ENCODE measurements at places on chromosomes 4 and X. TPM values are rescaled to one million over a fixed set of nuclear protein-coding genes. Genes with fewer than 3 reads are reported as not detected.

GRCh38 chrX:29858714-29859113, 356.6 kb upstream of the MAGEB2 start:
- no peaks in the 10 kb centered on the region for H3K27me3 ChIP-seq
- H3K4me3 ChIP-seq = no peak overlapping the region
- peak; percentile 54 for DNase-seq

DNA sequence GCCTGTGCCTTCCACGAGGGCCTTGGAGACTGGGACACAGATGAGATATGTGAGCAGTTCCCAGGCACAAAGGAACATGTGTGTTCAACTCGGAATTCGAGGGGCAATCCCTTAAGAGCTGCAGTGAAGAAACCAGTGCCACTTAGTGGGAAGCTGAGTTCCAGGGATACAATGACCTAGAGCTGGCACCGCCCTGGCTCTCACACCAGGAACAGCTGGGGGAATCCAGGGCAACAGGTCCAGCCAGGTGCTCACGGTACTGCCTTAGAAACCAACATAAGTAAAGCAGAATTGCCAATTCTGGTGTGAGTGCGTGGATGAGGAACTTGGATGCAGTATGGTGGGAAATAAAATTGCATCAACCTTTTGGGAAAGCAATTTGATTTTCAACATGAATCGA, 122.9 kb downstream of the AFAP1 start:
- no peak overlapping the region for H3K4me3 ChIP-seq
- peaks cover 61% of the 10 kb centered on the region for H3K36me3 ChIP-seq
- peaks cover 57% of the 10 kb centered on the region for H3K4me1 ChIP-seq
- H3K27ac ChIP-seq = peak overlapping the region; percentile 80

DNA sequence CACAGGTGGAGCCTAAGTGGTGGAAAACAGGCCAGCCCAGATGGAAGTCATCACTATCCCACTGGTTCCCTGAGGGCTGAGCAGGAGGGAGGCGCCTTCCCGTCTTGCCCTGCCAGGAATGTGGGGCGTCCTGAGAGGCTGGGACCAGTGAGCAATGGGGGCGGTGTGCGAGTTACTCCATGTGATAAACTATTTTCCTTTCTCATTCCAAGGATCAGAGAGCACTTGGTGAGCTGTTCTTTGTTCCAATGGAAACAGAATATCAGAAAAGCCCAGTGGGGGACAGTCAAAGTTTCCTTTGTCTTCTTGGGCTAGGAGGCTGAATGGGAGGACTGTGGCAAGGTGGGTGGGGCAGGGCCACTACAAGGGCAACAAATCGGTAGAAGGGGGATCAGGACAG, 86.2 kb downstream of the NHSL2 start:
- DNase-seq = peak; percentile 46
- H3K4me3 ChIP-seq = no peak overlapping the region
- H3K36me3 ChIP-seq = no peaks in the 10 kb centered on the region
- H3K27ac ChIP-seq = no peak overlapping the region

The TSPAN7 gene
- not detected for total RNA-seq

DNA sequence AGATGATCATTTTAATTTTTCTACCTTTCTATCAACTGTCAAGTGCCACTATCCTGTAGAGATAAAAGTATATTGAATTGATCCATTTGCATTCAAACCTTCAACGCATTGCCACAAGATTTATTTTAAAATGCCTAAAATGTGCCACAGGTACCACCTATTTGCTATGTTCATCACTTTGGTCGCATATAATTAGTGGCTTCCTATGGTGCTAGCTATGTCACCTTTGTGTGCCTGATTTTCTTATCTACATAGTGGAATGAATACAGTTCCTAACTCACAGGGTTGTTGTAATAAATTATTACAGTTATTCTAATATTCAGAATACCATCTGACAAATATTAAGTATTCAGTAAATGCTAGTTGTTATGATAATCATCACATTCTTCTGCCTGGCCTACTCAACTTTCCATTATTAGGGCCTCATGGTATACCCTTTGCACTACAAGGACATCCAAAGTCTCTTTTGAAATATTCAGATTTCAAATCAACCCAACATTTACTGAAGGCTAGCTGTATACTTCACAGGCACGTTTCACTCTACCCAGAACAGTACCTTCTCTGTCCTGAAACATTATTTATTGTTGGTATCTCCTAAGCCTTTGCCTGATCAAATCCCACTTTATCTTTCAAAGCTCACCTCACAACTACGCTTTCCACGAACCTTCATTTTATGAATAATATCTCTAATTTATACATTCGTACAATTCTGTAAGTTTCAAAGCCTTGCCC, 62.4 kb downstream of the ANXA10 start:
- no peak overlapping the region for H3K27ac ChIP-seq
- 0 out of 2 replicates have a peak, but pooled peaks cover 4% of the 10 kb centered on the region for H3K4me1 ChIP-seq
- H3K4me3 ChIP-seq = no peak overlapping the region
- H3K36me3 ChIP-seq = no peaks in the 10 kb centered on the region
- DNase-seq = no peak

DNA sequence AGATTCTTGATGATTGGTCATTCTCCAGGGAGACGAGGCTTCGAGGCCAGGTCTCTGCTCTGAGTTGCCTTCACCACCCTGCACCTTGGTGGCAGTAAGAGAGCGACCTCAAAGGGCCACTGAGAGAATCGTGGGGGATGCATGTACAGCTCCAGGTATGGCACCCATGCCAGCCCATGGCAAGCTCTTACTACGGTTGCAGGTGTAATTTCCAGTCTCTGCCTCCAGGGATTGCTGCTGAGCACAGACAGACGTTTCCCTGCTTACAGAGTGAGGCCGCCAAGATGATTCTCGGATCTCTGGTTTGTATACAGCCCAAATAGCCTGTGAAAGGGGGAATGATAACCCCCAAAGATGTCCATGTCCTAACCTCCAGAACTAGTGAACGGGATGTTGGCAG, 16.3 kb upstream of the DRD5 start:
- peak; percentile 40 for DNase-seq
- no peaks in the 10 kb centered on the region for H3K27me3 ChIP-seq
- H3K4me3 ChIP-seq = no peak overlapping the region
- H3K4me1 ChIP-seq = no peaks in the 10 kb centered on the region
- no peaks in the 10 kb centered on the region for H3K36me3 ChIP-seq
- no peak overlapping the region for H3K27ac ChIP-seq

The TMPRSS11D gene
- not detected for total RNA-seq

DNA sequence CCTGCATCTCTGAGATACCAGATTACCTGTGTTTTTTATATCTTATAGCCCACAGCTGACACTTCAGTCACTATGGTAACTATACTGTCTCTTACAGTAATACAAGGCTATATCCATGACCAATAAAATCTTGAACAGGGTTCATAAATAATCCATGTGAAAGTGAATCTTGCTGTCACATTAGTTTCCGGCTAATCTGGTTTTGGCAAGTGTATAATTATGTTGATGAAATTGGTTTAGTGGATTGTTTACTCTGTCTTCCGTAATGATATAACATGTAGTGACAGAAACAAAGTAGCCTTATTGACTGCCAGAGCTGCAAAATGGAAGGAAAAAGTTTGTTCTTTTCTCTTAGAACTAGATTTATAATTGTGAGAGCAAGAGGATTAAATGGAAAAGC, 686.6 kb upstream of the PABPC4L start:
- no peaks in the 10 kb centered on the region for H3K36me3 ChIP-seq
- no peaks in the 10 kb centered on the region for H3K4me1 ChIP-seq
- no peak overlapping the region for H3K4me3 ChIP-seq
- DNase-seq = no peak

GRCh38 chrX:33183361-33183760, 28.0 kb downstream of the DMD start:
- H3K4me3 ChIP-seq = no peak overlapping the region
- no peaks in the 10 kb centered on the region for H3K4me1 ChIP-seq
- H3K27ac ChIP-seq = no peak overlapping the region
- no peak for DNase-seq
- H3K27me3 ChIP-seq = no peaks in the 10 kb centered on the region

DNA sequence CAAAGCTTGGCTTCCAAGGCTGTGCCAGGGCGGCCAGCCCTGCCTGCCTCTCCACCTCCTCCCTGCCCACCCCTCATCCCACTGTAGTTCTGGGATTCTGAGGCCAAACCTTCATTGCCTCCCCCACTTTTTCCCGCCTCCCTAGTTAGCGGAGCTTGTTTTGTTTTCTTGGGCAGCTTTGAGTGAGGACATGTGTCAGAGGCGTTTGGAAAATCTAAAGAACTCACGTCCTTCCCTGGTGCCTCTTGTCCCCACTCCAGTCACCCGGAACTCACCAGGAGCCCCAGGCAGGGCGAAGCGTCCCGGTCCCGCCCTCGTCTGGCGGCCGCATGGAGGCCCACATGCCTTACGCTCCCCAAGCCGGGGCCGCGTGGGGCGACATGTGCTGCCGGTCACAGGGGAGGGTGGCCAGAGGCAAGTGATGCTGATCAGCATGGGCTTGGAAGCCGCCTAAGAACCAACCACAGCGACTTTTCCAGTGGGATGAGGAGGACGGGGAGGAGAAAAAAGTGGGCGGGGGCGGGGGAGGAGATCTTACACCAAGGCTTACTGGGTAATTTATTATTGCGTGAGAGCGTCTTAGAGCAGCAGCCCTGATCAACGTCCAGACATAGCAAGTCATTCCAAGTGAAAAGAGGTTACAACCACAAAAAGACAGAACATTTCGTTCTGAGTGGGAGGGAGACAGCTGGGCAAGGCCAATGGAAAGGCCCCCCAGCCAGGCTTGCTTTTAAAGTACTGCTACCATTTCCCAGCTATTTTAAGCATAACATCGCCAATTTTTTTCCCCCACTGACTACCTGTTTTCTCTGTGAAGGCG, 48.5 kb downstream of the PRPS1 start:
- H3K4me3 ChIP-seq = peak overlapping the region; percentile 76
- H3K4me1 ChIP-seq = peaks cover 35% of the 10 kb centered on the region

DNA sequence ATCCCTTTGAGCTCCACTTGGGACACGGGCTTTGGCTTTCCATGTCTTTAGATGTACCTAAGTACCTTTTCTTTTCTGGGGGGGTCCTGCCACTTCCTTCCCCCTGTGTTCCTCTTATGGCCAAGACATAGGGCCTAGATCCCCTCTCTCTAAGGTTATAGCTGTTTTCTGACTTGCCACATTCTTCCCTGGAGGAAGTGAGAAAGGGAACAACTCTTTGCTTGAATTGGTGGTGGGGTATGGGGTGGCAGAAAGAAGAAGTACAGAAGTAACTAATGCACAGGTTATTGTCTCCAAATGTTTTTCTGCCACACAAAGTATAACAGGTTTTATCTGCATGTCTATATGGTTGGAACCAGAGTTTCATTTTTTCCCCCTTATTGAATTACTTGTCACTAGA, 29.7 kb upstream of the DIPK2B start:
- no peaks in the 10 kb centered on the region for H3K27me3 ChIP-seq
- no peaks in the 10 kb centered on the region for H3K4me1 ChIP-seq
- H3K4me3 ChIP-seq = no peak overlapping the region
- no peak overlapping the region for H3K27ac ChIP-seq

DNA sequence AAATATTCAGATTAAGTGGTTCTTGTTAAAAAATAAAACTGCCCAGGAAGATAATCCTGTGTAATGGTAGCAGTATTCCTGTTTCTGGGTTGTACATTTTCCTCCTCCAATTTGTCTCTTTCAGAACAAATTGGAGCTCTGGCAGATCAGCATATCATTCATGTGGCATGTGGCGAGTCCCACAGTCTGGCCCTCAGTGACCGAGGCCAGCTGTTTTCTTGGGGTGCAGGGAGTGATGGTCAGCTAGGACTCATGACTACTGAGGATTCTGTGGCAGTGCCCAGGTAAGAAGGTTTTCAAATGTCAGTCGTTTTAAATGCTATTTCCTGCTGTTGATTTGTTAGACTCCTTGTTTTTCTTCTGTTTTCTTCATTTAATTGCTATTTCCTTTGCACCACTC, 47.9 kb downstream of the NAP1L5 start:
- no peak overlapping the region for H3K4me3 ChIP-seq
- H3K36me3 ChIP-seq = 0 out of 2 replicates have a peak, but pooled peaks cover 4% of the 10 kb centered on the region
- no peaks in the 10 kb centered on the region for H3K27me3 ChIP-seq
- H3K27ac ChIP-seq = no peak overlapping the region
- H3K4me1 ChIP-seq = no peaks in the 10 kb centered on the region

The CDKL5 gene
- 2.0 TPM for total RNA-seq

GRCh38 chr4:87500092-87500462, 29.1 kb downstream of the SPARCL1 start:
- H3K36me3 ChIP-seq = no peaks in the 10 kb centered on the region
- DNase-seq = no peak
- no peaks in the 10 kb centered on the region for H3K27me3 ChIP-seq
- peaks cover 12% of the 10 kb centered on the region for H3K4me1 ChIP-seq
- no peak overlapping the region for H3K4me3 ChIP-seq
- no peak overlapping the region for H3K27ac ChIP-seq

The ZFP42 gene
- total RNA-seq = not detected

The BMPR1B gene
- 0.76 TPM for total RNA-seq

GRCh38 chr4:151811403-151811802, 50.6 kb upstream of the GATB start:
- no peak for DNase-seq
- no peaks in the 10 kb centered on the region for H3K27me3 ChIP-seq
- peaks cover 22% of the 10 kb centered on the region for H3K4me1 ChIP-seq
- no peaks in the 10 kb centered on the region for H3K36me3 ChIP-seq

The AMBN gene
- total RNA-seq = not detected

The SSX2 gene
- total RNA-seq = not detected

GRCh38 chr4:105547769-105548168, 4.7 kb upstream of the ARHGEF38 start:
- H3K27ac ChIP-seq = no peak overlapping the region
- no peak overlapping the region for H3K4me3 ChIP-seq
- no peaks in the 10 kb centered on the region for H3K36me3 ChIP-seq
- H3K27me3 ChIP-seq = no peaks in the 10 kb centered on the region
- no peak for DNase-seq

The DGKK gene
- total RNA-seq = not detected

The HSD17B10 gene
- 47.9 TPM for total RNA-seq

GRCh38 chr4:98377559-98377958, 116.4 kb downstream of the RAP1GDS1 start:
- H3K4me3 ChIP-seq = peak overlapping the region; percentile 62
- H3K27ac ChIP-seq = peak overlapping the region; percentile 62
- H3K36me3 ChIP-seq = peaks cover 15% of the 10 kb centered on the region
- H3K27me3 ChIP-seq = no peaks in the 10 kb centered on the region

- no peaks in the 10 kb centered on the region for H3K27me3 ChIP-seq
- DNase-seq = no peak
- H3K27ac ChIP-seq = no peak overlapping the region
- no peaks in the 10 kb centered on the region for H3K4me1 ChIP-seq
Observed at GRCh38 chr4:85128246-85129204, 162.0 kb upstream of the WDFY3 start.

GRCh38 chr4:133996431-133997121, 205.0 kb downstream of the PABPC4L start:
- no peaks in the 10 kb centered on the region for H3K4me1 ChIP-seq
- H3K4me3 ChIP-seq = no peak overlapping the region
- no peak overlapping the region for H3K27ac ChIP-seq
- H3K27me3 ChIP-seq = no peaks in the 10 kb centered on the region

The MAGED4 gene
- total RNA-seq = 63.1 TPM

DNA sequence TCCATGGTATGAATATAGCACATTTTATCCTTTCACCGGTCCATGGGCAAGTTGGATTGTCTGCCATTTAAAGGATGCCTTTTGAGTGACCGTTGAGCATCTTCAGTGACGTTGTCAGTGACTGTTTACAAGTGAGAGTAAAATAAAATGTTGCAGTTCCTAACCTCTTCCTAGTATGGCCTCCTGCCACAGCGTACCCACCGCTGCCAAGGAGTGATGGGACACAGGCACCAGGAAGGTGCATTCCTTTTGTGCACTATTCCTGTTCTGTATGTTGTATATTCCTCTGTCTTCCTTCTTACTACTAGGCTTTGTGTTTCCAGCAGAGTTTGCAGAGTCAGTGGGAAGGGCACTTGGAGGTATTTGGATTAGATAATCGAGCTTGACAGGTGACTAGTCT, 61.5 kb downstream of the SNX25 start:
- no peak overlapping the region for H3K27ac ChIP-seq
- no peak overlapping the region for H3K4me3 ChIP-seq
- H3K27me3 ChIP-seq = no peaks in the 10 kb centered on the region
- H3K4me1 ChIP-seq = peaks cover 20% of the 10 kb centered on the region
- peaks cover 8% of the 10 kb centered on the region for H3K36me3 ChIP-seq

The GRIA2 gene
- total RNA-seq = not detected

Data from GM23248 (cell line).